ENCODE measurements at places on chromosomes 3 and 15.

DNA sequence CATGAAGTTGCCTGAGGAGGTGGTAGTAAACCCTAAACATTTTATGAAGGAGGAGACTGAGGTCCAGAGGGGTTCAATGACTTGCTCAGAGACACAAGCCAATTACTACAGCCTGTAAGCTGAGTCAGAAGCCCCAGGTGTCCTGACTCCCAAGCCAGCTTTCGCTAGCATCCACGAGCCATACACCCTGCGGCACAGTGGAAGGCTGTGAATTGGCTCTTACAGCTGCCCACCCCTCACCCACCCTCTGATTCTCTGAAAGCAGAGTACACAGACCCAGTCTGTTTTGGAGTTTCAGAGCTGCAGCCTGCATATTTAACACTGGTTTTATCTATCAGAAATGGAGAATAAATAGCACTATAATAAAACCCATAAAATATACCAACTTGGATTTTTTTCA lies 253.4 kb downstream of the IGSF11 start:
- no peak for DNase-seq

GRCh38 chr3:174409086-174409743 lies 449.9 kb upstream of the NAALADL2 start:
- DNase-seq: no peak

DNA sequence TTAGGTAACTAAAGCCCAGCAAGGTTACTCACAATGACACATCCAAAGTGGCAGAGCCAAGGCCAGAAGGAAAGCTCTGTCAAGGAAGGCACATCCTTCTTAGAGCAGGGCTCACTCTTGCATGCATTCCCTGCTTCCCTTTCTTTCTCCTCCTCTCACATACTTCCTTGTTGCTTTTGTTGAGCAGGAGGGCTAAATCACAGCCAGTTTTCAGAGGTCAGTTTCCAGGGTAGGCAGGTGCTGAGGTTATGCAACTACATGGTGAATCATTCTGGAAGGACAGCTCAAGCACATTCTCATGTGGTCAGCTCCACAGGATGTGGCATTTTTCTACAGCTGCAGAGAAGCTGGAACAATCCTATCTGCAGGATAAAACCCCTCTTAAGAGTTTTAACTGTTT lies 275.6 kb downstream of the ZNF621 start:
- DNase-seq: no peak

- no peak for DNase-seq
These were observed 2.1 kb downstream of the UBE3A start for GRCh38 chr15:25436707-25437106.

- DNase-seq: no peak
These were observed 457.7 kb downstream of the EPHA3 start for GRCh38 chr3:89565098-89565497.
